T-helper 1 cell (primary cell): ENCODE measurements at places on chromosomes 1 and 21.

DNA sequence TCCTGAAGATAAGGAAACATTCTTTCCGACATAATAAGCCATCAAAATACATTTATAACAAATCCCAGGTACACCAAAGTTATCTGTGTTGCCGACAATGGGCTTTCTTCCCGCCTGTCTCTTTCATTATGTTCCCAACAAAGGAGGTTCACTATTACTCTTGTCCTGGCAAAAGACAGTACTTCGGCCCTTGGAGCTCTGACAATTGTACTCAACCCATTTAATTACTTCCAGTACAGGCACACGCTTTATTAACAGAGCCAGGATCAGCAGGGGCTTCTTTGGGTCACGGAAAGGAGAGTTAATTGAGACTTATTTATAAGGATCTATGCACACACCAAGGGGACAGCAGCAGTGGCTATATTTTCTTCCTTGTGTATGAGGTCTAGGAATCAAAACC, 46.6 kb upstream of the DUSP10 start:
- no peak for DNase-seq

GRCh38 chr1:9882296-9882944, 27.6 kb downstream of the CTNNBIP1 start:
- no peak for DNase-seq

DNA sequence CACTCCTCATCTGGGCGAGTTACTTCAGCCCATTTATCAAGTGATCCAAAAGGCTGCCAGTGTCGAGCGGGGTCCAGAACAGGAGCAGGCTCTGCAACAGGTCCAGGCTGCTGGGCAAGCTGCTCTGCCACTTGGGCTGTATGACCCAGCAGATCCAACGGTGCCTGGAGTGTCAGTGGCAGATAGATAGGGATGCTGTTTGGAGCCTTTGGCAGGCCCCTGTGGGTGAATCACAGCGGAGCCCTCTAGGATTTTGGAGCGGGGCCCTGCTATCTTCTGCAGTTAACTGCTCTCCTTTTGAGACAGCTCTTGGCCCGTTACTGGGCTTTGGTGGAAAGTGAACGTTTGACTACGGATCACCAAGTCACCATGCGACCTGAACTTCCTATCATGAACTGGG, 7.5 kb downstream of the MMEL1 start:
- DNase-seq, result no peak

- no peak for DNase-seq
These were observed 21.1 kb downstream of the QSOX1 start for GRCh38 chr1:180175806-180176205.

GRCh38 chr1:22171951-22172715, 29.2 kb upstream of the WNT4 start:
- no peak for DNase-seq

GRCh38 chr1:200969726-200970561, 53.6 kb downstream of the KIF21B start:
- DNase-seq, result no peak

DNA sequence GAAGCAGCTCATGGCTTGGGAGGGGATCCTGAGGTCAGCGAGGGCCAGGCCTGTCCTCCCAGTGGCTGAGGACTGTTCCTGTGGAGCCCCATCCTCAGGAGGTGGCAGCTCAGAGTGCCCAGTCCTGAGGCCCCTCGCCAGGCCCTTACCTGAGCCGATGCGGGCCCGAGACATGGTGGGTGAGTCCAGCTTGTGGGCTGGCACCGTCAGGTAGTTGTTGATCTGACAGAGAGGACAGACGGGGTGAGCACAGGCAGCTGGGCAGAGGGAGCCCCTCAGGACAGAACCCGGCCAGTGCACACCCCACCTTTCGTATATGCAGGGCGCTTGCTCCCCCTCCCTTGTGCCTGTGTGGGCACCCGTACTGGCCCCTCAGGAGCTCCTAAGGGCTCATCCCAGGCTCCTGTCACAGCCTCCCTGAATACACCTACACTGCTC, 53.9 kb downstream of the SLC9A1 start:
- no peak for DNase-seq

- DNase-seq, result no peak
These were observed 12.5 kb upstream of the DNM3 start for GRCh38 chr1:171828794-171829193.

GRCh38 chr1:202807926-202808757, at the start of gene KDM5B:
KDM5B (minus strand) TSS chr1:202808421; CDS start chr1:202808305, 116 bp downstream.
- DNase-seq, result peak; percentile 23

DNA sequence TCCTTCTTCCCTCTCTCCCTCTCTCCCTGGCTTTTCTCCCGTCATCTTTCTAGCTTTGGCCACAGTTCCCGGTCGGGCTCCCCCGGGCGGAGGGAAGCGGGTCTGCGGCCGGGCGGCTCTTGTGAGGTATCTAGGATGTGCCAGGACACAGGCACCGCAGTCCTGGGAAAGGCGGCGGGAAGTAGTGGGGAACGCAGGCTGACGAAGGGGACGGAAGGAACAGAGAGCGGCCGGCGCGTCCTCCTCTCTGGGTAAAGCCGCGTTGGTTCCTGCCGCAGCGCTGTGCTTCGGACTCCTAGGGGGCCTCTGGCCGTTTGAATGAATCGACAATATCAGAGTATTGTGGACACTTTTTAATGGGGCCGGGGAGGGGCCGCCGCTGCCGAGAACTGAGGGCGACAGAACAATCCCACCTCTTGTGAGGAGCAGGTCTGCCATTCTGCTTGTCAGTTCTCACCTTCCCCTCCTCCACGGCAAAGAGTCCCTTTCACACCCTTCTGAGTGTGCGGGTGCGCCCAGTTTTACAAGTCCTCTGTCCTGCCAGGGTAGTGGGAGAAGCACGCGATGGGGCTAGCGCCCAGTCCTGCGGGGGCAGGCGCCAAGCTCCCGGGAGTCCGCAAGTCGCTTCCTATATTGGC, 1.2 kb upstream of the LHX9 start:
- no peak for DNase-seq

DNA sequence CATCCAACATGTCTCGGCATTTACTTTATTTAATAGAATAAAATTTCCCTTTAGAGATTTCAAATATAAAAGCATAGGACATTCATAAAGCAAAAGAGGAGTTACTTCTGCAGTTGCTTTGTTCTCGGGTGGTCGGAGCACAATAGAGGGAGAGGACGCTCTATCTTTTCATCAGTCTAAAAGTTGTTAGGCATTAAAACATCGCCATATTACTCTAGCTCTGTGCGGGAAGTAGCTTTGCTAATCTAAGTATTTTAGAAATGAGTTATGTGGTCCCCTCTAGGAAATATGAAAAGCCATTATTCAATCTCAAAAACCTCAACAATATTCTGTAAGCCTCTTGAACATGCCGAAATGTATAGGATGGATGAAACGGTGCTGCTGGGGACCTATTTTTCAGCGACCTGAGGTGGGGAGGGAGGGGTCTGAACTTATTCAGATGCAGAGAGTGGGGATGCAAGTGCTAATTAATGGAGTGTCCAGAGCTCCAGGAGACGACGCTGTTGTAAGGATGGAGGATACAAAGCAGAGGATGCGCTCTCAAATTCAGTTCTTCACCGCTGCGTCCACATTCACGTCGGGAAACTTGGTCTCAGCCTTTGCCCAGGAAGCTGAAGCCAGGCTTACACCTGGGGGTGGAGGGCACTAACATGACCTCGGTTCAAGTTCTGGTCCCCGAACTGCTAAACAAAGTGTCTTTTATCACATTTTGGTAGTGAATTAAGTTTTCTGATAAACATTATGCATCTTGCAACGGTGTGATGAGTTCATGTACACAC, 6.3 kb downstream of the CDKN2C start:
- no peak for DNase-seq

DNA sequence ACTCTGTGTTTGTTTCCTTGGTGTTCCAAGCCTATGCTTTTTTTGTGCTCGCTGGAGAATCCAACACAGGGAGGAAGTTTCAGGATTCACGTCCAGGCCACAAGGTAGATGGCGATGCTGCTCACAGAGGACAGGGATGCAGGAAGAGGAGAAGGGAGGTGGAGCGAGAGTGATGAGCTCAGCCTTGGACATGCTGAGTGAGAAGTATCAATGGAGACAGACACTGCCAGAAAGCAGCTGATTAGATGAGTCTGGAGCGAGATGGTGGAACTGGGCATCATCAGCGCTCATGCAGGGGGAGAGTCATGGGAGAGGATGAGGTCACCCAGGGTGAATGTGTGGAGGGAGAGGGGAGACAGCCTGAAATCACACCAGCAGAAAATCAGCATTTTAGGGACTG, 110.0 kb downstream of the GLUL start:
- no peak for DNase-seq

DNA sequence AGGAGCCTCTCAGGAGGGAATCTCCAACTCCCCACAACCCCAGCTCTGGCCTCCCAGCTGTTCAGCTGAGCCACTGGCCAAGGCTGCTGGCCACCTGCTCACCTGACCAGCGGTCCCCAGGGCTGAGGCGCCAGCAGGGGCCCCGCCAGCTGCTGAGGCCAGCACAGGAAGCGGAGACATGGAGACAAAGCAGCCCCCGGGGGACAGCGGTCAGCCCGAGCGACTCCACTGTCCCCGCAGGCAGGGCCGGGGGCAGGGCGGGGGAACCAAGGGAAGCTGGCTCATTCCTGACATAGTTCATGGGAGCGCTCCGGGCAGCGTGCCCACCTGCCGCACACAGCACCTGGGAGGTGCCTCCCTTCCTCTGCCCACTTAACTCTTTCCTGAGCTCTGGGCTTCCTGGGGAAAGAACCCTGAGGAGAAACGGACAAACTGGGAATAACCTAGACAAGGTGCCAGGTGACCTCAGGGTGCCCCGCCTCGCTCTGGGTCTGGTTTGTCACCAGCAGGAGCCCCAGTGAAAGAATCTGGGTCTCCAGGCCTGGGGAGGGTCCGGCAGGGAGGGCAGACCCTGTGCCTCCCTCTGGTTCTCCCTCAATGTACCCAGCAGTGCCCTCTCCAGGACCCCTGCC, 10.7 kb downstream of the EPHA2 start:
- DNase-seq, result no peak

DNA sequence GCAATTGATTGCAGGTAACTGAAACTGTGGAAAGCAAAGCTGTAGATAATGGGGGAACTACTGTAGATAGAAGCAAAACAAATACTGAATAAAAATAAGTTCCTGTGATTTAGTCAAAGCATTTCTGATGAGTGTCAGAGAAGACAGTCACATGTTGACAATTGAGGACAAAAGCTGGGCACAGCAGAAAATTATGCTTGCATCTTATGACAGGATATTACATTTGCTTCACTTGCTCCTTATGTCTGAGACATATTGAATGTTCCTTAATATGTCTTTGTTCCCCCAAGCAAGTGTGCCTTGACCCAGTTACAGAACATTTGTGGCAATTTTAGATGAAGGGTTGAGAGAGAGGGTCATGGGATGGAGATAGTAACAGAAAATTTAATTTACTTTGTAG, 526.0 kb upstream of the B3GALT2 start:
- no peak for DNase-seq

DNA sequence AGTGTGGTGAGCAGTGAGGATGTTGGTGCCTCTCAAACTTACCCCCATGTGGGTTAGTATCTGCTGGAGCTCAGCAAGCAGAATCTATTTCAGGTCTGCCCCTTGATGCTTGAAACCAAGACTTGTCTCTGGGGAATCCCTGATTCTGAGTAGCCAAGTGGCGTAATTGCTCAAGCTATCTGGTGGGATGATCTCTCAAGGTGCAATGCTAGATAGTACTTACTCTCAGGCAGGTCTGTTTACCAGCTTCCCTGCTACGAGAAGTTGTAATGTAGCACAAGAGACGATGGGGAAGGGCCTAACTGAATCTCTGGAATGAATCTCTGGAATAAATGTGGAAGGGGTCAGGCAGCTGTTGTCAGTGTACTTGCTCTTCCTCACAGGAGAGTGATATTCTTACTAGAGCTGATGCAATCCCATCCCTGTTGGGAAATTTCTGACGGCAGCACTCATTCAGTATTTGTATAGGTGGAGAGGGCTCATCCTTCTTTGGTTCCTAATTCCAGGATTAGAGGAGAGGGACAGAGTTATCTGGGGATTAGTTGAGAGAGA, 65.4 kb downstream of the MACF1 start:
- DNase-seq, result no peak

DNA sequence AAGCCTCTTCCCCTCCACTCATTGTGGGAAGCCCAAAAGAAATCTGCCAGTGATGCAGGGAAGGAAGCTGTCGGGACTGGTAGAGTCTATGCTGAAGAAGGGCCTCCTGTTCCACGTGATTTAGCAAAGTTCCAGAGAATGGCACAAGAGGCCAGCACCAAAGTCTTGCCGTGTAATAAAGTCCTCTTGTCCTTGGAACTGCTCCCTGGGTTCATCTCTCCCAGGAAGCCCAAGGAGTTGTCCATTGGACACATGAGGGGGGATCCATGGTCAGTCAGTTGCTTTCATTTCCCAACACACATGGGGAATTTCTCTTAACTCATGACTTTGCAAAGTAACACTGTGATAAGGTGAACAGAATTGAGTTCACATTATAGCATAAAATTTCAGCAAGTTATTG, 116.1 kb upstream of the RAB4A start:
- DNase-seq, result no peak

GRCh38 chr1:80607064-80607463, 1193.7 kb upstream of the ADGRL2 start:
- no peak for DNase-seq
